ENCODE measurements at places on chromosomes 11 and 22.

DNA sequence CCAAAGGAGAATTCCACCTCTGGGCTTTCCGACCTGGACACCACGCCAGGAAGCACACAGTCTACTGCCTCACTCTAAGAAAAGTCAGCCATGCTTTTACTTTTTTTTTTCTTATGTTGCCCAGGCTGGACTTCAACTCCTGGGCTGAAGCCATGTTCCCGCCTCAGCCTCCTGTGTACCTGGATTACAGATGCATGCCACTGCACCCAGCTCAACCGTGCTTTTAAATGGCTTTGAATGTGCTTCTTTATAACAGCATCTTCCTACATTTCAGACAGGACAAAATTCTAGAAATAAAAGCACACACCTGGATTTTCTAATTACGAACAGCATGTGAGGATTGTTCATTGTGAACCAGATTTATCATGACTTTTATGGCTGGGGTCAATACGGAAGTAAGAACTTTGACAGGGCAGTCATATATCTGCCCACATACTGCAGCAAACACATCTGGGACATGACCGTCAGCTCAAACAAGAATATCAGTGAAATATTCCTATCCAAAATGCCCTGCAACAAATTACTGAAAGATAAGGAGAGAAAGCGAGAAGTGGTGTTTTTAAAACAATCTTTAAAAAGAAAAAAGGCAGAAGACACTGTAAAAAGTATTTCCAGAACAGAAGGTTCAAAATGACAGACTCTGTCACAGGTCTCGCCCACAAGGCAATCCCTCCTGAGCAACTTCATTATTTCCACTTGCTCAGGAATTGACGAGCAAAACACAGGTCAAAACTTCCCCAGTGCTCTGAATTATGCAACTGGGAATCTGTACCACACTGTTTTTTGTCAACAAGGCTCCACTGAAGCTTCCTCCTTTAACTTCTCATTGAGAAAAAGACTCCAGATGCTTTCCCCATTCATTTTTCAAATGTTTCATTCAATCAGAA lies 42.1 kb downstream of the PACSIN2 start:
- DNase-seq = no peak

DNA sequence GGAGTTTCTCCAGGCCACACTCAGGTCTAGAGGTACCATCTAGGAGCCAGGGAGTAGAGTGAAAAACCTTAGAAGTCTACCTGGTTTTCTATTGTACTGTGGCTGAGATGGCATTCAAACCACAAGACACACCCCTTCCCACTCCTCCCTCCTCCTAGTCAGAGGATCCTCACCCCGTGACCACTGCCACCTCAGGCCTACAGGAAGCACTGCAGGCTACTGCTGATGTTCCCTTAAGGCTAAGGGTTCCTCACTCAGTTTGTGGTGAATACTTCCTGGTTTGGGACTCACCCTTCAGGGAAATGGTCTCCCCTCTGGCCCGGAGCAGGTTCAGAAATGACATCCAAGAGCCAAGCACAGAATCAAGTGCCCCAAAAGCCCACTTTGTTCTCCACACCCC lies 1293.9 kb downstream of the JRKL start:
- no peak for DNase-seq

GRCh38 chr11:12362857-12363256 lies 14.5 kb upstream of the PARVA start:
- DNase-seq = no peak

- DNase-seq = no peak
Observed at GRCh38 chr11:79291948-79292347, 148.9 kb downstream of the TENM4 start.

- no peak for DNase-seq
Observed at GRCh38 chr11:61160487-61161189, 588 bp downstream of the VPS37C start.

DNA sequence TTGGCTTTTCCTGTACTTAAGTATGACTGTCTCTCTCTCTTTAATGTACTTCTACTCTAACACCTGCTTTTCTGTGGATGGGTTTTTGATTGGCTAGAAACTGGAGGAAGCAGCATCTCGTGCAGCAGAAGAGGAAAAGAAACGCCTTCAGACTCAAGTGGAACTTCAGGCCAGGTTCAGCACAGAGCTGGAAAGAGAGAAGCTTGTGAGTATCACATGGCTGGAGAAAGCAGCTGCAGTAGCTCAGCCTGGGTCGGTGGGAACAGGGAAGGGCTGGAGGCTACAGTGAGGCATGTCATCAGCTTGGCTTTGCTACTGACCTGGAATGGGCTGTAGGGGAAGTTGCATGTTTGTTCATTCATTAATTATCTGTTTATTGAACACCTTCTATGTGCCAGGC lies 74.2 kb downstream of the SWAP70 start:
- DNase-seq = no peak

- DNase-seq = no peak
Observed at GRCh38 chr22:19637408-19638281, 76.7 kb upstream of the SEPTIN5 start.

- DNase-seq = peak; percentile 31
Observed at GRCh38 chr11:27350511-27350910, 12.5 kb downstream of the CCDC34 start.

DNA sequence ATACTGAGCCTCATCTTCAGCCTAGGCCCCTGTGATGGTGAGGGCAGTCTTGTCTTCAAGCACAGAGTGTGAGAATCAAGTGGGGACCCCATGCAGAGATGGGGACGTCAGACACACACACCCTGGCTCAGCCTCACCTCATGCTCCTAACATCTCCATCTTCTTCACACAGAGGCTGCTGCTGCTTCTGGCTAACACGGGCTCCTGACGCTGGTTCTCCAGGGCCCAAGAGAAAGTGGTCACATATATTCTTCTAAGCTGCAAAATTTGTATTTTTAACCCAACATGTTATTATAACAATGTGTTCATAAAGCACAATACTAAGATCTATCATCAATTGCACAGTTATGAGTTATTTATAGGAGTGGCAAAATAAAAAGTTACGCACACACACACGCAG lies 101.2 kb downstream of the VPREB1 start:
- DNase-seq = no peak

DNA sequence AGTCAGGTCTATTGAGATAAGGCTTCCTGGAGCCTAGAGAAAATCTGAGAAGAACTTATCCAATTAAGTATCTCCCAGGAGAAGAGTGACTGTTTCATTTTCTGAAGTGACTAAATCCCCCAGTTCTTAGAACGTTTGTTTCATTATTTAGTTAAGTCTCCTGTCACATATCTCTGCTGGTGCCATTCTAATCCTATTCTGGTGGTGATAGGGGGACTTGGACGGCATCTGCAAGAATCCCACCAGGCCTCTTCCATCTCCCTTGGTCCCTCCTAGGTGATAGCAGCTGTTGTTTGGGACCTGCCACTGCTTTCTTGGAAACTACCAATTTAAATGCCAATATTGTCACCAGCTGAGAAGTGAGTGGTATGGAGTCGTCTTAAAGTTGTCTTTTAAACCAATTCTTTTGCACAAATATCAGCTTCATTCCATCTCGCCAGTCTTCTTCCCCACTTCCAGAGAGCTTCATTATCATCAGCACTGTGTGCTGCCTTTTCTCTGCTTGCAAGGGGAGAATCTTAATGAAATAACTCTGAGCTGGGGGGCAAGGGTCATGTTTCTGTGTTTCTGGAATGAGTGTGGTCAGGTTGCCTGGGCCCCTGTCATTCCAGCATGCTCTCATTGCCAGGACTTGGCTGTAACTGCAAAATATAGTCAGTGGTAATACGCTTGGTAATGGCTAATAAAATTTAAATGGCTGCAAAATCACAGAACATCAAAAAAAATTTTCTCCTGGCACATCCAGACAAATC lies 104.8 kb downstream of the LDLRAD3 start:
- no peak for DNase-seq

DNA sequence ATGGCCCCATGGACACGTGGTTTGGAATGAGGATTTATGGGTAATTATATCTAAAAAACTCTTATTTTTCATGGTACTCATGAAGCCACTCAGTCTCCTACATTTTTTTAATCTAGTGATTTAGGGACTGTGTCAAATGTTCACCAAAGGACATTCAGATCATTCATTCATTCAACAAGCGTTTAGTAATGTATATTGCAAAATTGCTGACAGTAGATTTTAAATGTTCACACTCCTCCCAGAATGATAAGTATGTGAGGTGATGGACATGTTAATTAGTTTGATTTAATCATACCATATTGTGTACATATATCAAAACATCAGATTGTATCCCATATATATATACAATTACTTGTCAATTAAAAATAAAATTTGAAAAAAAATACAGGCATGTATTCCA lies 40.8 kb upstream of the E2F8 start:
- DNase-seq = no peak

DNA sequence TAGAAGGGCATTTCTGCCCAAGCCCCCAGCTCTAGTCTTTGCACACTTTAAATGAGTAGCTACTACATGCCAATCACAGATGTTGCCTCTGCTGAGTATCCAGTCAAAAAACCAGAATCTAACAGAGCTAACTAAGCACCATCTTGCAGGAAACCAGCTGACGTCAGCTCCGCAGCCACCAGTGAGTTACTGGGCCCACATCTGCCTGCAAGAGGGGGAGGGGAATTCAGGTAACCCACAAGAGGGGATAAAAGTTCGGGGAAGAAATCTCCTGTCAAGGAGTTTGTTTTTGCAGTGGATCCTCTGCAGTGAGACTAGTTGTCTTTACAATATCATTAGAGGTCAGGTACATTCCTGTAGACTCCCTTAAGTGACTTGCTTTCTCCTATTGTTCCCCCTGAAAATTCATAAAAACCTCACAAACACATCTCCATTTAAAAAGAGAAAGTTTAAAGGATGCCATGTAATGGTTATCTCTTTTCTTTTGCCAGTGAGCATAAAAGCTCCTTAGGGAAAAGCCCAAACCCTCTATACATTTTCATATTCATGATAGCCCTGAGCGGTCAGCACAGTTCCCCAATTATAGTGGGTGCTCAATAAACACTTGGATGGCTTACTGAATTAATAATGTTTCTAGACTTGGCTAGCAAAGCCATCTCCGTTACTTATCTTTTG lies 9.3 kb downstream of the CD44 start:
- no peak for DNase-seq

DNA sequence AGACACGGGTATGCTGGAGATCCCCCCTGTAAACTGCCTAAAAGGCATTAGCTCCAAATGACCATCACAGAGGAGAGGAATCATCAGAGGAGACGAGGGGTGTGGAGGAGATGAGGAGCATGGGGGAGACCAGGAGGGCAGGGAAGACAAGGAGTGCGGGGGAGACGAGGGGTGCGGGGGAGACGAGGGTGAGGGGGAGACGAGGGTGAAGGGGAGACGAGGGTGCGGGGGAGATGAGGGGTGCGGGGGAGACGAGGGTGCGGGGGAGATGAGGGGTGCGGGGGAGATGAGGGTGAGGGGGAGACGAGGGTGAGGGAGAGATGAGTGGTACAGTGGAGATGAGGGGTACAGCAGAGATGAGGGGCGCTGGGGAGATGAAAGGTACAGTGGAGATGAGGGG lies 17.5 kb upstream of the GAL start:
- no peak for DNase-seq

DNA sequence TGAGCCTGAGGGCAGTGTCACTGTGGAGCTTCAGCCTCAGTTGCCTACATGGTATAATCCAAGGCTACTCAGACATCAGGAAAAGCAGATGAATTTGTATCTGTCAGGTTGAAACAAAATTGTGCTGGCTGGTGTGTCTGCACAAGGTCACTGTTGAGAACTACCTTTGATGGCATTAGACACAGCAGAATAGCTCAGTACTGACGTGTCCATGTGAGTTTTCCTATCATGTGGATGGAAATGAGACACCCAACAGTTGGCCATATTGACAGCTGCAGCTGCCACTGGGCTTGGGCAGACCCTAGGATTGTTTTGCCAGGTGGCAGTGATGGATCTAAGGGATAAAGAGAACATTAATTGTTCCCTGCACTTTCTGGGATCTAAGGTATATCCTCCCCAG lies 15.8 kb downstream of the CCDC134 start:
- peak; percentile 40 for DNase-seq

GRCh38 chr22:43211941-43212433 lies 25.1 kb upstream of the TTLL12 start:
- no peak for DNase-seq

GRCh38 chr22:43241138-43241597 lies 54.2 kb upstream of the TTLL12 start:
- no peak for DNase-seq

- peak; percentile 78 for DNase-seq
Observed at GRCh38 chr22:28009272-28009827, 90.3 kb upstream of the PITPNB start.

DNA sequence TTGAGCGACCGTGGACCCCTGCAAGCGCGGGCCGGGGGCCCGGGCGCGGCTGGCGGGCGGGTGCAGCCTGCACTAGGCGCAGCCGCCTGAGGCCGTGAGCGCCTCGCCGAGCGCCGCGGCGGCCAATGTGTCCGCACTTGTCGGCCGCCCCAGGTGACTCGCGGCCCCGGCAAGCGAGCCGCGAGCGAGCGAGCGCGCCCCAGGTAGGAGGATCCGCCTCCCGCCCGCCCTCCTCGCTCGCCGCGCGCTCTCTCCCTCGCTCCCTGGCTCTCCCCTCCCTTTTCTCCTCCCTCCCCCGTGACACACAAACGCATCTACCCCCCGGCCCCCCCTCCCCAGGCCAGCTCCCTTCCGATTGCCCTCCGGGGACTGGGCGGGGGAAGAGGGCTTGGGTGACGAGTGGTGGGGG lies at the start of gene WNT7B:
Gene WNT7B (minus strand): TSS at position 160 of the 409 bp plus-strand sequence. CDS start 408 bp downstream, outside the sequence.
- no peak for DNase-seq

GRCh38 chr22:35842954-35843353 lies 125.3 kb downstream of the APOL5 start:
- DNase-seq = no peak

DNA sequence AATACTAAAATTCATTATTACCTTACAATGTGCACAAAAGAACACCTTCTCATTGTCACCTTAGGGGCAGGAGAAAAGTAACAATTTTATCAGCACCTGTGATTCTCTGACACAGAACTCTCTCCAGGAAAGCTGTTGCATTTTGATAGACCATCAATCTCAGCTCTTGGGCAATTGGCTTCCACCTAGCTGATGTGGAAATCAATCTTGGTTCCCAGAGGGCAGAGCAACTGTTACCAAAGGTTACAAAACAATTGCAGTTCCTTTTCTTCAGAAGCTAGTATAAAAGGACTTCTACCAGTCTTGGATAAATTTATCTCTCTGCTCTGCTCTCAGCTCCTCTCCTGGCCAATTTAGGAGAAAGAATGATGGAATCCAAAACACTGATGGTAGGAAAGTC lies 157.8 kb upstream of the DDI1 start:
- no peak for DNase-seq

GRCh38 chr11:63573881-63574855 lies 11.0 kb upstream of the PLAAT2 start:
- peak; percentile 88 for DNase-seq

All from muscle of back (tissue), 13 donors.